T-helper 2 cell treated with Interferon-gamma antibody and Interleukin-4, amounts not matched to agents 100 ng/mL and 5 ng/mL, for 36 hours (primary cell): ENCODE measurements at places on chromosomes 6 and 20. TPM values are rescaled to one million over a fixed set of nuclear protein-coding genes. Genes with fewer than 3 reads are reported as not detected.

Gene NR2E1
- not detected in 2 replicates for total RNA-seq

Gene SSTR4
- total RNA-seq: not detected in 2 replicates

Gene PAQR8
- 14.1 and 15.9 TPM in 2 replicates for total RNA-seq

Gene LY86
- 4.6 and 5.1 TPM in 2 replicates for total RNA-seq

Gene ANGPT4
- total RNA-seq: not detected in 2 replicates

Gene TMEM30A
- total RNA-seq: 70.9 and 74.9 TPM in 2 replicates

Gene CDH4
- total RNA-seq: 0.05 TPM in 1 of 2 replicates, not detected in the other

Gene PHF1
- total RNA-seq: 27.3 and 34.1 TPM in 2 replicates

Gene PPP1R16B
- 55.0 and 56.1 TPM in 2 replicates for total RNA-seq

Gene WFDC5
- total RNA-seq: not detected in 2 replicates

Gene MRPL2
- 47.9 and 50.2 TPM in 2 replicates for total RNA-seq

Gene PLCB4
- total RNA-seq: not detected in 2 replicates

Gene OPRL1
- 0.70 and 0.89 TPM in 2 replicates for total RNA-seq

Gene SLC26A8
- not detected in 2 replicates for total RNA-seq

Gene SLC25A27
- not detected in 2 replicates for total RNA-seq

Gene BTNL2
- total RNA-seq: not detected in 2 replicates

Gene KHDC1L
- 0.32 TPM in 1 of 2 replicates, not detected in the other for total RNA-seq

Gene DACT2
- 0.09 and 0.14 TPM in 2 replicates for total RNA-seq

Gene TSBP1
- total RNA-seq: not detected in 2 replicates

Gene SNAP91
- total RNA-seq: not detected in 2 replicates

Gene HSPA1A
- total RNA-seq: 117 and 120 TPM in 2 replicates

Gene TNFAIP3
- total RNA-seq: 52.6 and 53.9 TPM in 2 replicates

Gene ZNF76
- 39.2 and 40.7 TPM in 2 replicates for total RNA-seq

Gene RIMS4
- not detected in 2 replicates for total RNA-seq

Gene ZC2HC1B
- not detected in 2 replicates for total RNA-seq

Gene COL21A1
- total RNA-seq: not detected in 2 replicates

Gene RSPH9
- total RNA-seq: 0.11 TPM in 1 of 2 replicates, not detected in the other

Gene FAM83B
- total RNA-seq: not detected in 2 replicates

Gene TOMM34
- total RNA-seq: 23.7 and 24.0 TPM in 2 replicates

Gene MAS1
- total RNA-seq: not detected in 2 replicates

Gene ASCC3
- total RNA-seq: 64.6 and 65.4 TPM in 2 replicates

Gene TDRD6
- not detected in 2 replicates for total RNA-seq

Gene CHRNA4
- not detected in 2 replicates for total RNA-seq

Gene FOXA2
- total RNA-seq: not detected in 2 replicates

Gene CTAGE9
- total RNA-seq: not detected in 2 replicates

Gene KPNA5
- total RNA-seq: 8.4 and 10.0 TPM in 2 replicates

Gene FAM209B
- 0.86 and 1.5 TPM in 2 replicates for total RNA-seq

Gene HRH3
- not detected in 2 replicates for total RNA-seq

Gene DEFB124
- not detected in 2 replicates for total RNA-seq

Gene TBX18
- total RNA-seq: not detected in 2 replicates

Gene BPIFB1
- total RNA-seq: not detected in 2 replicates

Gene LPA
- not detected in 2 replicates for total RNA-seq

Gene C6orf15
- total RNA-seq: not detected in 2 replicates

Gene TAAR9
- total RNA-seq: not detected in 2 replicates

Gene BEND6
- not detected in 2 replicates for total RNA-seq

Gene SYCP2L
- 0.34 and 0.36 TPM in 2 replicates for total RNA-seq

Gene MUCL3
- not detected in 2 replicates for total RNA-seq

Gene ALDH8A1
- 2.7 and 2.9 TPM in 2 replicates for total RNA-seq

Gene SFTA2
- total RNA-seq: not detected in 2 replicates

Gene TAF4
- total RNA-seq: 23.7 and 28.5 TPM in 2 replicates
